ENCODE measurements at places on chromosomes 7 and 10.

- DNase-seq: no peak
These were observed 8.5 kb upstream of the DRGX start for GRCh38 chr10:49404321-49404878.

- DNase-seq: no peak
These were observed 929 bp downstream of the GBF1 start for GRCh38 chr10:102246261-102246660.

- DNase-seq: no peak
These were observed 197.2 kb downstream of the REEP3 start for GRCh38 chr10:63718421-63718820.

GRCh38 chr10:96789571-96790108 is 42.5 kb upstream of the LCOR start:
- DNase-seq: no peak

DNA sequence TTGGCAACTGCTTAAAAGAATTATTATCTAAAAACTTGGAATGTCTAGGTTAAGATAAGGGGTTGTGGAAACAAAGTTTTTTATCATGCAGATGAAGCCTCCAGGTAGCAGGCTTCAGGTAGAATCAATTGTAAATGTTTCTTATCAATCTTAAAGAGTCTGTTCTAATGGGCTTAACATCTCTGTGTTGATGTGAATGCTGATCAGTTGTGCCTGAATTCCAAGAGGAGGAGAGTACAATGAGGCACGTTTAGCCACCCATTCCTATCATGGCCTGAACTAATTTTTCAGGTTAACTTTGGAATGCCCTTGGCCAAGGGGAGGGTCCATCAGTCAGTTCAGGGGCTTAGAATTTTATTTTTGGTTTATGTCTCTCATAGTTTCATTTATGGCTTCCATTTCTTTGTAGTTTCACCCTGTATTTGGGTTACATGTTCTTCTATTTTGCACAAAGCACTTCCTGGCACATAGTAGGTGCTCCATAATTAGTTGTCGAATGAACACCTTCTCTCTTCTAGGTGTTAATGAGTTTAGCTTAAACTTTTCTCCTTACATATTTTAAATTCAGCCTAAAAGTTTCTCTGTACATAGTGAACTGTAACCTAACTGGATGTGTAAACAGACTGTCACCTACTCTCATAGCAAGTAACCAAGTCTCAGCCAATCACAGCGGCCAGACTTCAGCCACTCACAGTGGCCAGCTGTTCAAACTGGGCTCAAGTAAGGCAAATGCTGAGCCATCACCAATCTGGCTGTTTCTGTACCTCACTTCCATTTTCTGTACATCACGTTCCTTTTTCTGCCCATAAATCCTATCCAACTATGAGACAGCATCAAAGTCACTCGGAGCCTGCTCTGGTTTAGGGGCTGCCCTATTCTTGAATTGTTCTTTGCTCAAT is 34.7 kb downstream of the ALOX5 start:
- DNase-seq: no peak

DNA sequence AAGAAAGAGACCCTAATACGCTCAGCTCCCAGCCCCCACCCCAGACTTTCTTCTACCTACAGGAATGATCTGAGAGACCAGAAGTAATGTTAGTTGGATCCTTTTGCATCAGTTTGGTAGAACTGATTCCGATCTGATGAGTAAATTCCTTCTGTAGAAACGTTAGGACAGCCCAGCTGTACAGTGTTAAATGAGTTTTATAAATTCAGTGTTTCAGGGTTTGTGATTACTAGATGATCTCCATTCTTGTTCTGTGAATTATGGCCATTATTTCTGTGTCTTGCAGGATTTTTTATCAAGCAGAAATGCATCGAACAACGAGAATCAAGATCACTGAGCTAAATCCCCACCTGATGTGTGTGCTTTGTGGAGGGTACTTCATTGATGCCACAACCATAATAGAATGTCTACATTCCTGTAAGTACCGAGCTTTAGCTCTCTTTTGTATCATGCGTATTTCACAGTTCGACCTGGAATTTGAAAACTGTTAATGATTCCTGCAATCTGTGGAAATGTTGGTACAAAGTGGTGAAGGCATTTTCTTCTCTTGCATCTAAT is 5.3 kb downstream of the BMI1 start:
- no peak for DNase-seq

DNA sequence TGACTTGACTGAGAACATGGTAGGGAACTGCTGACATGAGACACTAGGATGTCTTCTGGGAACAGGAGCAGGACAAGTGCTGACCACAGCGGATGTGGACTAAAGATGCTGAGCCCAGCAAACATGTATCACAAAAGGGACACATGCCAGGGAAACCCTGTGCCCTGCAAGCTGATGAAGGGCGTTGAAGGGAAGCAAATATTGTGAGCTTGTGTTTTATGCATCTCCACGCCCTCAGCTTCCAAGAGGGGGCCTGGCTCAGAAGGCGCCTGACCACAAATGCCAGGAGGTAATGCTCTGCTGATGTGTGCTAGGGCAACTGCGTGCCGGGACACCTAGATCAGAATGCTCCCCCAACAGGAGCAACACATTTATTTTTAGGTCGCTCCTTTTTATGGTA is 207.3 kb downstream of the CXCL12 start:
- no peak for DNase-seq

- no peak for DNase-seq
These were observed 129.7 kb downstream of the DGKI start for GRCh38 chr7:137717045-137717444.

DNA sequence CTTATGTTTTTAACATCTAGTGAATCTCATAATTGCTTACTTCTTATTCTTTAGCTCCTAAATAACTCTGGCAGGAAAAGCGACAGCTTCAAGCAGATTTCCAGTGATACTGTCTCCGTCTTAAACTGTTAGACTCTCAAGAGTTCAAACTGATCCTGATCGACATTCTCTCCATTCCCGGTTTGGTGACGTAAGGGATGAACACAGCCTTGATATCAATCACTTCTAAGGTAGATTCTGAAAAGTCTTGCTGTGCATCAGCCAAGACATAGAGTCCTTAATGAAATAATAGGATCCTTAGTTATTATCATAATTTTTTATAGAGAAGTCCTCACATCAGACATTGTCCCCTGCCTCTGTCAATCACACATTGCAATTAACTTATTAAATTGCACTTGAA is 534.6 kb downstream of the TFEC start:
- no peak for DNase-seq

- no peak for DNase-seq
These were observed 145.4 kb downstream of the PTPRN2 start for GRCh38 chr7:158442260-158442659.

GRCh38 chr10:52115823-52116222 is 198.3 kb upstream of the DKK1 start:
- no peak for DNase-seq

DNA sequence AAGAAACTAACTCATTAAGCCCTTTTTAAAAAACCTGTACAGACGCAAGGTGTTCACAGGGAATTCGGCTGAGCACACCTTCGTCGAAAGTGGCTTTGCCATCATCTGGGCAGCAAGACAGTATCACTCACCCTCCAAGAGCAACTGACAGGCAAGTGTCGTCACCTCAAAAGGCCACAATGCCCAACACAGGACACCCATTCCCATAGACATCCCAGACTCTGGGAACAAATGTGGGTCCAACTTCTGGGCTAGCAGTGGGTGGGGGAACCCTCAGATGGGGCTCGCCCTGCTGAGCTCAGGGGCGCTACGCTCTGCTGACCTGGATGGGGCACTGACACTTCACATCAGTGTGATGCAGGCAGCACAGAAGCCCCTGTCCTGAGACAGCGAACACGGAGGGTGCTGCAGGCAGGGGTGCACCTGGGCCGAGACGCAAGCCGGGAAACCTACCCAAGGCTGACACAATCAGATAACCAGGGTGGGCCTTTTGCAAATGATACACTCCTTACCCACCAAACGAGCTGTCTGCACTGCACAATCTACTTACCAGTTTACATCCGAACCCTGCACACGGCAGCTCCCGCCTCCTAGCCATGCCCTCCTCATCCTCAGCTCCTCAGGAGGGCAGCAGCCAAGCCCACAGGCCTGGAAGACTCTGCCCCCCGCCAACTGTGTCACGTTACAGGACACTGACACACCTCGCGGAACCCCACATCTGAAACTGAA is 1.7 kb downstream of the DIP2C start:
- DNase-seq: no peak

- no peak for DNase-seq
These were observed 17.8 kb downstream of the CAV1 start for GRCh38 chr7:116542618-116543017.

DNA sequence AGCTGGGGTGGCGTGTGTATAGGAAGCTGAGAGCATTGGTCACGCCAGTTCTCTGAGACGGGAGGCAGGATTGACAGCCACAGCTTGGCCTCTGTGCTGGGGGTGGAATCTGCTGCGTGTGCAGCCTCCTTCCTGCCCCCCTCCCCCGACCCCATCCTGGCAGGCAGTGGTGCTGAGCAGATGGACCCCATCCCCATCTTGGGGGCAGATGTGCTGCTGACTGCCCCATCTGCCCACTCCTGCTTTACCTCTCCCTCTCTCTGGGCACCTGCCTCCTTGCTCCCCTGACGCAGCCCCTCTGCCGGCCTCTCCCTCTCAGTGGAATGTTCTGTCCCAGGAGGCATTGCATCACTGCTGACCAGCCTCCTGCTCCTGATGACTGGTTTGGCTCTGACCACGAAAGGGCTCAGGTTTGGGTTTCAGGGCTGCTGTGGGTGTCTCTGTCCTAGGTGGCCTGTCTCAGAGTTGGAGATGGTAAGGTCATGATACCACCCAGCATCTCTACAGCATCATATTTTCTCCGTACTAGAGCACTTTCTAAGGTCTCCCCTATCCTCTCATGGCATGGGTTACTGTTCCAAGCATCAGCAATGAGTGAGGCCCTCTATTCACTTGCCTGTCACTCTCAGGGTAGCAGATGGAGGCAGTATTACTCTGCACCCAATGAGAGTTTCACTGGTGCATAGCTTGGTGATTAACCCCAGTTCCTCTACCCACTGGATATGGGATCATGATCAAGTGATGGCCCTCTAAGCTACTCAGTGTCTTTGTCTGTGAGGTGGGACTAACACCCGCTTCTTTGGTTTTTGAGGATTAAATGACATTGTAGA is 81.9 kb downstream of the RBM20 start:
- no peak for DNase-seq

GRCh38 chr10:108852211-108852610 is 1071.1 kb downstream of the XPNPEP1 start:
- DNase-seq: no peak

GRCh38 chr10:4561296-4561695 is 264.7 kb upstream of the AKR1E2 start:
- no peak for DNase-seq

DNA sequence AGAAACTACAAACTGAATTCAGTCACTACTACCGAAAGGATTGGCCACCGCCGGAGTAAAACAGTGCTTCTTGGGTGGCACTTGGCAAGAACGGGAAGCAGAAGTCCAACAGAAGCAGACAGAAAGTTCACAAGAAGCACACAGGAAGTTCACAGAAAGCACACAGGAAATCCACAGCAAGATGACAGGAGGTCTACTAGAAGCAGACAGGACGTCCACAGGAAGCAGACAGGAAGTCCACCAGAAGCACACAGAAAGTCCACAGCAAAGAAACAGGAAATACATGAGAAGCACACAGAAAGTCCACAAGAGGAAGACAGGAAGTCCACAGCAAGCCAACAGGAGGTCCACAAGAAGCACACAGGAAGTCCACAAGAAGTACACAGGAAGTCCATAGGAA is 399.2 kb upstream of the AUTS2 start:
- DNase-seq: no peak

GRCh38 chr10:10160821-10161312 is 856.8 kb upstream of the CELF2 start:
- DNase-seq: no peak

- DNase-seq: no peak
These were observed 45.5 kb downstream of the NOD1 start for GRCh38 chr7:30433082-30433481.

DNA sequence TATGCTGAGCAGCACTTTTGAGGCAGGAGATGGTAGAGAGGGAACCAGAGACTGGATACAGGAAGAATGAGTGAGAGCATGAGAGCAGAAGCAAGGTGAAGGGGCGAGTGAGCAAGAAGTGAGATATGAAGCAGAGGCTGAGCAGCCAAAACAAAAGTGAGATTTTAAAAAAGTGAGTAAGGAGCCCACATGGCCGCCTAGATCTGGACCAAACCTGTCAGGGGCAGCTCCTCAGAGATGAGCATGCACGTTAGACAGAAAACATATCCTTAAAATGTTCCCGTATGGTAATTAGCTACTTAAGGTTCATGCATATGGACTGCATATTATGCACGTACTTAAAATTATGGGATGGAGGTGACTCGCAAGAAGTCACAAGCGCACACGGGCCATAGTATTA is 22.5 kb downstream of the TMEM176A start:
- no peak for DNase-seq

GRCh38 chr10:108561649-108562048 is 1361.7 kb downstream of the XPNPEP1 start:
- DNase-seq: no peak

DNA sequence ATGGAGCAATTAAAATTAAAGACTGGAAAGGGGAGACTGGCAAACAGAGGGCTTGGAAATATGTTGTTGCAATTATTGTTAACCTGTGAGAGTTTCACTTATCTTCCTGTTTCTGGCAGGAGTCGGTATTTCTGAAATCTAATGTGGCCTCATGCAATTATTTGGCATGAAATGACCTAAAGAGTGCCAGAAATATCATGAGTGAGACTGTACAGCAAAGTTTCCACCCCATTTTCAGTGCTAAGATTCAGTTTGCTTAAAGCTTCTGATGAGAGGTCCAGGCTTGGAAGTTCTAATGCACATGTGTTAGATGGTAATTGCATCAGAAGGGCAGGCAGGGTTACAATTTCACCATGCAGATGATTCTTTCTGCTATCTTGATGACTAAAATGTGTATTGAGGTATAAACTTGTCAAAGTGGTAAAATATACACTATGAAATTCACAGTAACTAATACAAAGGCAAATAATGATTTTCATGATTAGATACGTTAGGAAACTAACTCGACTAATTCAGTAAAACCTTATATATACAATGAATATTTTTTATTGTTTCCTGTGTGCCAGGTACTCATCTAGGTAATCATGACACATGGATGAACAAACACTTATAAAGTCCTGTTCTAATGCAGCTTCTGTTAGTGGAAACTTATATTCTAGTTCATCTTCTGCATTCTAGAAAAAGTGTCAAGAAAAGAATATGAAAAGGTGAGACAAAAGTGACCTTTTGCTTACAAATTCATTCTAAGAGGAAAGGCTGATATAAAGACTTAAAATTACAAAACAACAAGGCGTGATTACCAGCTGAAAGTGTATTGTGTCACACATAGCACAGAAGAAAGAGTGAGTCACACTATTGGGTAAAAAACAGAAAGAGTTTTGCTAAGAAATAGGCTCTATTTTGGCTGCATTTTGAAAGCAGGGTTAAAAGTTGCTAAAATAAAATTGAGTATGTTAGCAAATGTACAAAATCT is 533.4 kb upstream of the SEMA3D start:
- DNase-seq: no peak

DNA sequence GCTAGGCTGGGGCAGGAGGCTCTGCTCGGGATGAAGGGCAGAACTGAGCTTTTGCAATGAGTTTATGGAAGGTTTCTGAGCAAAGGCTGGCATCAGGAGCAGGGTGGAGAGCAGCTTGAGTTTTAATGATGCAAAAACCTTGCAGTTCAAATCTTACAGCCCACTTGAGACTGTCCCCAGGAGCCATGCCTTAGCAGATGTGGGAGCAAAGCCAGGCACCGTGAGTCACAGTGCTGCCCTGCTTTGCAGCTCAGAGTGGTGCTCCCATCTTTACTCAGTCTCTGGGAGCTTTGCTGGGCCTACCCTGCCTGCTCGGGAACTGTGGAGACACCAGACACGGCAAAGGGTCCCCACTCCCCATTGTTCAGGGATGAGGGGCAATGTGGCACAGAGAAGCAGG is 122.4 kb upstream of the NPS start:
- no peak for DNase-seq

GRCh38 chr10:110684800-110685446 is 40.8 kb downstream of the RBM20 start:
- DNase-seq: no peak

Data from stimulated activated CD4-positive, alpha-beta T cell treated with anti-CD3 and anti-CD28 coated beads, Interleukin-15, amount 100 ng/mL, for 1 hour (primary cell).